Myocyte (in vitro differentiated cells): ENCODE measurements at places on chromosomes 1 and 21.

DNA sequence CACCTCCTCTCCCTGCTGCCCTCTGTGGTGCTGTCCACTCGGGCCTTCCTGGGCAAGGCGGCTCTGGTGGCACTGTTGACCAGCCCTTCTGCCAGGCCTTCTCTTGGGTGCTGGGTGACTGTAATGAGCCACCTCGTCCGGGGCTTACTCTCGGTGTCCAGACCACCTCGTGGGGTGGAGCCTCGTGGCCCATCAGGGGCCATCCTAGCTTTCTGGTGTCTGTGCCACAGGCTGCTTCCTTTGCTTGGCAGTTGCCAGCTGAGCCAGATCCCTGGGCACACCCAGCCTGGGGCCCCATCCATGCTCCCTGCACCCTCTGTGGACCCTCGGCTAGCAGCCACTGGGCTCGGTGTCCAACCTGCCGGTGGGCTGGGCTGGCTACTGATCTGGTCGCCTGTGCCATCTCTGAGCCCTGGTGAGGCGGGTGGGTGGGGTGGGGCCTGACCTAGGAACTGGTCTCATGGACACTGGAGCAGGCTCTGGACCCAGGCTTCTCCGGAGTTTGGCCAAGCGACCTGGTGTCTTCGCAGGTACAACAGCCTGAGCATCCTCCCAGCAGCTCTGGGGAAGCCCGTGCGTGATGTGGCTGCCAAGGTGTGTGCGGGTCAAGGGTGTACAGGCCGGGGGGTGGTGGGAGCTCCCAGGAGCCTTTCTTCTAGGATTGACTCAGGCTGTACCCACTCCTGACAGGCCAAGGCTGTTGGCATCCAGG is 1.4 kb downstream of the PRXL2B start:
- no peak for DNase-seq

- DNase-seq, result no peak
Measured at GRCh38 chr1:88680471-88680870, 3.6 kb upstream of the PKN2 start.

DNA sequence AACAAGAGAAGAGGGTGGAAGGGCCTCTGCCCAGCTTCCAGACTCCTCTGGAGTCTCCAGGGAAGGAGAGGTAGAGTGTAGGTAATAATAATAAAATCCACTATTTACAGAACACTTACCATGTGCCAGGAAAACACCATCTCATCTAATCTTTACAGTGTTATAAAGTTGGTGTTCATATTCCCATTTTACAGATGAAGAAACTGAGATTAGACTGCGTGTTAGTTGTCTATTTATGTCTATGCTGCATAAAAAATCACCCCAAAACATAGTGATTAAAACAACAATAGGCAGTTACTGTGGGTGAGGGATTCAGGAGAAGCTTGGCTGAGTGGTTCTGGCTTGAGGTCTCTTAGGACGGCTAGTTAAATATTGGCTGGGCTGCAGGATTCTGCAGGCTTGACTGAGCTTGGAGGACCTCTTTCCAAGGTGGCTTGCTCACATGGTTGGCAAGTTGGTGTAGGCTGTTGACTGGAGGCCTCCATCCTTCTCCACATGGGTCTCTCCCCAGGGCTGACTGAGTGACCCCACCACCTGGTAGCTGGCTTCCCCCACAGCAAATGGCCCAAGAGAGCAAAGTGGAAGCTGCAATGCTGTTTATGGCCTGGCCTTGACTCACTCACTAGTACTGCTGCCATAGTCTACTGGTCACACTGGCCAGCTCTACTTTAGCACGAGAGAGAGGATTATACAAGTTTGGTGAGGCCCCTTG is 6.5 kb upstream of the ALX3 start:
- DNase-seq, result no peak

DNA sequence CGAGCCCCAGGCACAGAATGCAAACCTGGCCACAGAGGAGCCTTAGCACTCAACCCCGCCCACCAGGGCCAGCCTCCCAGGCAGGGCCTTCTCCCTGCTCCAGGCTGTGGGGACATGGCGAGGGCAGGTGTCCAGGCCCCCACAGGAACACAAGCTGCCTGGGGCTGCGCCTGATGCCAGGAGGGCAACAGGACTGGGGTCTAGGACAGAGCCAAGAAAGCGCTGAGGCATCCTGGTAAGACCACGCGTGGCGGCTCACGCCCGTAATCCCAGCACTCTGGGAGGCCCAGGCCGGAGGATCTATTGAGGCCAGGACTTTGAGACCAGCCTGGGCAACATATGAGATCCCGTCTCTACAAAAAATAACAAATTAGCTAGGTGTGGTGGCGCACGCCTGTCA is 59.1 kb downstream of the MEGF6 start:
- no peak for DNase-seq

- DNase-seq, result no peak
Measured at GRCh38 chr1:60000625-60001024, 72.9 kb downstream of the C1orf87 start.

DNA sequence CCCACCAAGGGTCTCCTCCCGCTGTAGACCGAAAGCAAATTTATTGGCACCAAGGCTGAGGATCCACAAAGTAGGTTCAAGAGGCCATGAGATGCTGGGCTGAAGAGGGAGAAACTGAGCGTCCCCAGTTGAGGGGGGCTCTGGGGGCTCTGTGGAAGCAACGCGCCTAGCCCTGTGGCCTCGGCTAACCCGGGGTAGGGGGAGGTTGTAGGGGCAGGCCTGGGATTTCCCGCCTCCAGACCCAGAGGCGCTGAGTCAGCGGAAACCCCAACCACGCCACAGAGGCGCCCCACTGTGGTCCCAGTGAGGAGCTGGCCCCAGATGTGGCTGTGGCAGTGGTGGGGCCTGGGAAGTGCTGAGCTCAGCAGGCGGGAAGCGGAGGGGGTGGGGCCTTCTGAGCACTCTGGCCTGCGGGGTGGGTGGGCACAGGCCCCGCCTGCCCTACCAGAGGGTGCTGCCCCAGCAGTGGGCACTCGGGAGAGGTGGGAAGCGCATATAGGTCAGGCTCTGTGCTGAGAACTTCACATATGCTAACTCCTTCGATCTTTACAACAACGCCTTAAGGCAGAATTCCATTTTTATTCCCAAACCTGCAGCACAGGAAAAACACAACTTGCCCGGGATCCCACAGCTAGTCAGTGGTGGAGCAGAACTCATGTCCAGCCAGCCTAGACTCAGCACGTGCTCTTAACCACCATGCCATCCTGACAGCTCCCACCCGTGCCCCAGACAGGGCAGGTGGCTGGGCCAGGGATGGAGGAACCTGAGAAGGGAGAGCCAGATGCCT is 1.5 kb upstream of the COL16A1 start:
- no peak for DNase-seq

GRCh38 chr1:40766017-40766416 is 17.6 kb upstream of the KCNQ4 start:
- no peak for DNase-seq

GRCh38 chr1:54324251-54325140 is 81.7 kb downstream of the SSBP3 start:
- DNase-seq, result no peak

DNA sequence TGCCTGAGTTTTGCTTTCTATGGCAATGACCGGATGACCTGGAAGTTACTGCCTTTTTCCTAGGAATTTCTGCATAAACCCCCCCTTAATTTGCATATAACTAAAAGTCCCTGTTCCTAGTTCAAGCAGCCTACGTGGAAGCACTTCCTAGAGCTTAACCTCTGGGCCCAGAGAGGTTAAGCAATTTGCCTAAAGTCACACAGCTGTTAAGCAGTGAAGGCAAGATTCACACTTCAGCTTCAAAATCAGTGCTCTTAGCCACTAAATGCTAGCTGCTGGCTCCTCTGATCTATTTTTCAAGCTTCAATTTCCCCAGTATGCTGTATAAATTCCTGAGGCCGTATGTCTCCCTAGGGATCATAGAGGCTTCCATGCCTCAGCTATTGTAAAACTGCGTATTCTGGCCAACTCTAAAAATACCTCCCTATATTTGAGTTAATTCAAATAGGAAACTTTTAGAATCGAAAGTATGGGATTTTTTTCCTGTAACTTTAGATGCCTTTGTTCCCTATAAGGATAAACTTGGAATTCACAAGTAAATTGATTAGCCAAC is 53.1 kb upstream of the CD5L start:
- peak; percentile 9 for DNase-seq

GRCh38 chr21:39029900-39030884 is 153.1 kb downstream of the PSMG1 start:
- no peak for DNase-seq

DNA sequence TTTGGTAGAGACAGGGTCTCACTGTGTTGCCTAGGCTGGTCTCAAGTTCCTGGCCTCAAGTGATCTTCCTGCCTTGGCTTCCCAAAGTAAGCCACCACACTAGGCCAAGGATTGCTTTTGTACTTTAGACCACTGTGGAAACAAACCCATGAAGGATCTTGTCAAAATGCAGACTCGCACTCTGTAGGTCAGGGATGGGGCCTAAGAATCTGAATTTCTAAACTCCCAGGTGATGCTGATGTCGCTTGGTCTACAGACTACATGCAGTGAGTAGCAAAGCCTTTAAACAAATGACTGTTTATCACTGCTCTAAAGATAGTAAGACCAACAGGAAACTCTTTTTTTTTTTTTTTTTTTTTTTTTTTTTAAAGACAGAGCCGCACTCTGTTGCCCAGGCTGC is 54.1 kb upstream of the MUTYH start:
- DNase-seq, result no peak

- DNase-seq, result no peak
Measured at GRCh38 chr1:31372051-31372450, 825 bp downstream of the FABP3 start.

DNA sequence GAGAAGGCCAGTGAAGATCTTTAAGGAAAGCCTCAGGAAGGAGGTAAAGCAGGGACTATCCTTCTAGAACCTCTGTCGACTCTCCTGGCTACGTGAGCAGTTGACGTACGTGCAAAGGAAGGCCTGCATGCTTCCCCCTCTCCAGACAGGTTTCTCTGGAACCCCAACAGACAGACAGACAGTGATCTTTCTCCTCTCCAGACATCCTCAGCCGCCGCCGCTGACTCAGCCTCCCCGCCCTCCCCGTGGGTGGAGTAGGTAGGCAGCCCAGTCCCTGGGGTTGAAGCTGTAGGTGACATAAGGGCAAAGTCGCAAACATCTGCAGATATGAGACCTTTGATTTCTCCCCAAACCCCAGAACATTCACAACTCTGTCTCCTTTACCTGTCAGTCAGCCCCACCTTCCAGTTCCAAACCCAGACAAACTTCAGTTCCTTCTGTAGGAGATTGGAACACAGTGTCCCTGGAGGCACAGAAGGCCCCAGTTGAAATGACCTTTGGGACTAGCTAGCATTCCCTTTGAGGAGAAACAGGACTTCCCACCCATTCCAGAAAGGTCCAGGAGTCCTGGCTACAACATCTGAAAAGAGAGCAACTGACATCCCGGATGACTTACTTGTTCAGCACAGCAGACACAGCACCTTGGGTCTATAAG is 146.0 kb upstream of the JUN start:
- DNase-seq, result no peak

- no peak for DNase-seq
Measured at GRCh38 chr1:51299185-51299885, 31.0 kb downstream of the TTC39A start.

DNA sequence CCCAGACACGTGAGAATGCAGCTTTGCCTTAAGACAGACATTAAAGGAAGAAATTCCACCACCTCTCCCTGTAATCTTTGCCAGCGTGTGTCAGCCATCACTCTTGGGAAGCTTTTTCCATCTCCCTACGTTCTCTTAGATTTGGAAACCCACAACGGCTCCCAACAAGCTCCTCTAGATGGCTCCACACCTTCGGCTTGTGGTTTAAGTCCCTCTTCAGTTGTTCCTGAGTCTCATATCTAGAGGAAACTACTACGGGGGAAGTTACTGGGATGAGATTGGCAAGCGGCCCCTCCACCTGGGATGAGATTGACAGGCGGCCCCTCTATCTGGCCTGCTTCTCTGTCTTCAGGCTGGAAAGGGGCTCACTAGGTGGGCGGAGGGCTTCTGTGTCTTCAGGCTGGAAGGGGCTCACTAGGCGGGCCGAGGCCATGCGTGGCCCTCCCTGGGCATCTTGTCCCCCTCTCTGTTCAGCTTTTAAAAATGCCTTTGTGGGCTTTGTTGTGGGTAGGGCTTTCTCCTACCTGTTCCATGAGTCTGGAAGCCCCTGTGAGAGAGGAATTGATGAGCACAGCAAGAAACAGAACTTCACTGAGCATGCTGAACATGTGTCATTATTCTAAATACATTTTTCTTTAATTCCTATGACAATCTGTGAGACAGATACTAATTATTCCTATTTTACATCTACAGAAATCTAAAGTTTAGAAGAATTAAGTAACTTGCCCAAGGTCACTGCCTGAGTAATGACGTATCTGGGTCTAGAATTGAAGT is 670.5 kb downstream of the KIF26B start:
- DNase-seq, result no peak

DNA sequence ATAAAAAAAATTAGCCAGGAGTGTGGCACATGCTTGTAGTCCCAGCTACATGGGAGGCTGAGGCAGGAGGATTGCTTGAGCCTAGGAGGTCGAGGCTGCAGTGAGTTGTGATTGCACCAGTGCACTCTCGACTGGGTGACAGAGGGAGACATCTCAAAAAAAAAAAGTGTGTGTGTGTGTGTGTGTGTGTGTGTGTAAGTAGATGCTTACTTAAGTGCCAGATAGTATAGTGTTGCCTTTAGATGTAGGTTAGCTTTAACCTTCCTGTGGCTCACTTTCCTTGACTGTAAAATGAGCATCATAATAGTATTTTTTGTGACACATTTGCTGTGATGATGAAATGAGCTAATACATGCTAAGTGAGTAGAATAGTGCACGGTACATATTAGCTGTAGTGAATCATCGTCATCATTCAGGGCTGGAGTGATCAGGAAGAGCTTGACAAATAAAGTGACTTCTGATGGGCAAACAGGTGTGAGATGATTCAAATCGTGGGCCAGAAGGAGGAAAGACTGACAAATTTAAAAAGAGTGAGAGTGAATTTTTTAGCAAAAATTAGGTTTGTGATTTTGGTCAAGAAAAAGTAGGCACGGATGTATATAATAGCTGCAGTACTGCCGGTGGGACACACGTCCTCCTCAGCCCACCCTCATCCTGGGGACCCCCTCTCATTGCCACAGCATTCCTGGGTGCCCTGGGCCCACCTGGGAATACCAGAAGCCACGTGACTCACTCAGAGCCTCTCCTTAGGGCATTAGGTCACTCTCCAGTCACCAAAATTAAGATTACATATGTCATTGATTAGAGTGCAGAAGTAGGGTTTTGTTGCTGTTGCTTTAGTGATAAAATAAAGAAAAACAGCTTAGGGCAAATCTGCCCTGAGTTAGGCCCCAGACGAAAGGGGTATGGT is 33.9 kb downstream of the EIF2D start:
- DNase-seq, result no peak

DNA sequence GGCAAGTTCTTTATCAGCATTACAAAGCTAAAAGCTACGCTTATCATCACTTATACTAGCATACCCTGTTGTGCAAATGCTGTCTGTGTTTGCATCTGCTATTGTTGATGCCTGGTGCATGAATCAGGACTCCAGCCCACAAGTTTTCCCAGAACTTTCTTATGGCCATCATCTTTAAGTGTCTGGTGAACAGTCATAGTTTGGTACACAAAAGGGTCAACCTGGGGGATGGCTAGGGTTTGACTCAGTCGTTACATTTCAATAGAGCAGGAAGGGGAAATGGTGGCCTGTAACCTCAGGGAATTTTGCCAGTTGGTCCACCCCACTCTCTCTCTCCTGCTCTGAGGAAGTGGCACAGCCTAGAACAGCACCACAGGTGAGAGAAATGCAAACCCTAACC is 35.4 kb downstream of the SELL start:
- DNase-seq, result no peak

GRCh38 chr1:183884526-183884925 is 79.6 kb downstream of the RGL1 start:
- no peak for DNase-seq
